Osteocyte (in vitro differentiated cells): ENCODE measurements at places on chromosomes 16 and 17.

GRCh38 chr17:1882836-1883235 lies 53.0 kb downstream of the RPA1 start:
- no peak for DNase-seq

DNA sequence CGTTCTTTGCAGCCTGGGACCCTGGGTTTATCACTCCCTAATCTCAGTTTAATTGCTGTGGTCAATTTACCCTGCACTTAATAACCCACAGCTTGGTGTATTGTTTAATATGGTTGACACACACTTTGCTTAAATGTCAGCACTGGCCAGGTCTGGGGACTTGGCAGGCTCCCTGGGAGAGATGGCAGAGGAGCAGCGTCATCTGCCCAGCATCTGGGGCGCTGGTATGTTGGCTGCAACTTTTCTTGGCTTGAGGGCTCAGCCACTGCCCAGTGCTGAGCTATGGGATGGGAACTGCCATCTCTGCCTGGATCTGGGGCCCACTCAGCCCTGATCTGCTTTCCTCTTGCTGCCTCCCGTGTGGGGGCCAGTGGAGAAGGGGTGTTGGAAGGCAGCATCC lies 115.7 kb upstream of the IRX3 start:
- DNase-seq = no peak

GRCh38 chr16:69741951-69742904 lies 12.5 kb downstream of the NOB1 start:
- DNase-seq = peak; percentile 93

DNA sequence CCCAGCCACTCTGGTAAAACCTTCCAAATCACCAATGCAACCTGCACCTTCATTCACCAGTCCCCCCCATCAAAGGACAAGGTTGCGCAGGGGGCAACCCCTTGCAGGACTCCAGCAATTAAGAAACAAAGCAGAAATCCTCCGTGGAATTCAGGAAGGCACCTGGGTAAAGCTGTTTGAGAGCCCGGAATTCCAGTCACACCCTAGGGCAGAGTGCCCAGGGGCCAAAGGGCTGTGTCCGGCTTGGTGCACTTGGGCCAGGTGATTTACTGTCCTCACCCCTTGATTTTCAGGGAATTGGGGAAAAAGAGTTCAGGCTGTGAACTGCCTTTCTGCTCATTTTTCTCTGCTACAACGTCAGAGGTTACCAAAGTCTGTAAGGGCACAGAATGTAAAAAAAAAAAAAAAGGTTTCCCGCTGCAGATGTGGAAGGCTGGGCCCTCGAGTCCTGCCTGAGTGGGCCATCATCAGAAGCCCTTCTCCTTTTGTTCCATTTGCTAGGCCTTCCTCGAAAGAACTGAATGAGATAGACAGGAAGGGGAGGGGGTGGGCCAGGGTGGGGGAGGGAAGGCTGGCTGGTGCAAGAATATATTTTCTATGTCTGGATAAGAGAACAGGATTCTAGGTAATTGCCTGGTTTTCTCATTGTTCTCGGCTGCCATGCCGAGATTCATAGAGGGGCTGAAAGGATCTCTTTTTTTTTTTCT lies 266.5 kb upstream of the PSMD7 start:
- DNase-seq = no peak

DNA sequence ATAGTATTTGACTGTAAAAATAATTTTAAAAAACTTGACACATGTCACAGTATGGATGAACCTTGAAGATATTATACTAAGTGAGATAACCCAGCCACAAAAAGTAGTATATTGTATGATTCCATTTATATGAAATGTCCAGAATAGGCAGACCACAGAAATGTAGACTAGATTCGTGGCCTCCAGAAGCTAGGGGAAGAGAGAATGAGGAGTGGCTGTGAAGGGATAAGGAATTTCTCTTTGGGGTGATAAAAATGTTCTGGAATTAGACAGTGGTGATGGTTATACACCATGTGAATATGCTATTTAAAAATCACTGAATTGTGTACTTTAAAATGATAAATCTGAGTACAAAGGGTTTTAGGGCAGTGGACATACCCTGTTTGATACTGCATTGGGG lies 253.1 kb upstream of the DYNLRB2 start:
- DNase-seq = no peak

DNA sequence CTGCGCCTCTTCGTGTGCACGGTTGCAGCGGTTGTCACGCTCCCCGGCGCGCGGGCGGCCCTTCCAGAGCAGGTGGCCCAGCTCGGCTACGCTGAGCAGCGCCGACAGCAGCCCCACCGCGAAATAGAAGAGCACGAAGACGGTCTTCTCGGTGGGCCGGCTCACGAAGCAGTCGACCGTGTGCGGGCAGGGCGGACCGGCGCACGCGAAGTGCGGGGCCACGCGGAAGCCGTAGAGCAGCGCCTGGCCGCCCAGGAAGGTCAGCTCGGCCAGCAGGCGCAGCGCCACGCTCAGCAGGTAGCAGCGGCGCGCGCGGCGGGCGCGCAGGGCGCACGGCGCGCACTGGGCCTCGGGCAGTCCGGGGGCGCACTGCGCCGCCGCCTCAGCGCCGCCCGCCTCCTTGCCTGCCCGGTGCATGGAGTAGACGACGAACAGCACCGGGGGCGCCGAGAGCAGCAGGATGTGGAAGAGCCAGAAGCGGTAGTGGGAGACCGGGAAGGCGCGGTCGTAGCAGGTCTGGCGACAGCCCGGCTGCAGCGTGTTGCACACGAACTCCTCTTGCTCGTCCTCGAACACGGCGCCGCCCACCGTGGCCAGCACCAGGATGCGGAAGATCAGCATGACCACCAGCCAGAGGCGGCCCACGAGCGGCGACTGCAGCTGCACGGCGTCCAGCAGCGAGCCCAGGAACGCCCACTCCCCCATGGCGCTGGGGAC lies 1.3 kb downstream of the GJD3 start:
- DNase-seq = no peak

DNA sequence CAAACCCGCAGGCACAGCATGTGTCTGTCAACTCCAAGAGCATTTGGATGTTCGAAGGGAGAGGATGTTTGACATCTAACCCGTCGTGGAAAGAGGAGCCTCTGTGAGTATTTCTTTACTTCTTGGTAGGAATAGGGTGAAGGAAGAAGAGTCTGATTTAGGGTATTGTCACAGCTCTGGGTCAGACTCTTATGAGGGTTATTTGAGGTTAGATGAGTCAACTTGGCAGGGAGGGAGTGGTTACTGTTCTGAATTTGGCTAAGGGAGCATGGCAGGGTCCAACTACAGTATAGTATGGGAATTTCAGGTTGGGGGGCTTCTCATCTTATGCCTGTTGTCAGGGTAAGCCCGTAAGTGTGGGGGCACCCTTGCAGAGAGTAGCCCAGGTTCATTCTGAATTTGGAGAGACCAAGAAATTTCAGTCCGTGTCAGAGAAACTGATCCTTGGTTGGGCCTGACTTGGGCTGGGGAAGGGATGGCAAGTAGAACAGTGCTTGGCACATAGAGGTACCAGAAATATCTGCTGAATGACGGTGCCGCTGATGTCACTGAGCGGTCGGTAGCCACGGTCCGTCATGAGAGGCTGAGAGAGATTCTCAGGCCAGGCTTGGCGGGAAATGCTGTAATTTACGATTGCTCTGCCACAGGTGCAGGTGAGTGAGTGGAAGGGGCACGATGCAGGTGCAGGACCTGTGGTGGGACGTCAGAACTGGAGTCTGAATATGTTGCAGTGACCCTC lies 43.2 kb downstream of the MYH3 start:
- no peak for DNase-seq

DNA sequence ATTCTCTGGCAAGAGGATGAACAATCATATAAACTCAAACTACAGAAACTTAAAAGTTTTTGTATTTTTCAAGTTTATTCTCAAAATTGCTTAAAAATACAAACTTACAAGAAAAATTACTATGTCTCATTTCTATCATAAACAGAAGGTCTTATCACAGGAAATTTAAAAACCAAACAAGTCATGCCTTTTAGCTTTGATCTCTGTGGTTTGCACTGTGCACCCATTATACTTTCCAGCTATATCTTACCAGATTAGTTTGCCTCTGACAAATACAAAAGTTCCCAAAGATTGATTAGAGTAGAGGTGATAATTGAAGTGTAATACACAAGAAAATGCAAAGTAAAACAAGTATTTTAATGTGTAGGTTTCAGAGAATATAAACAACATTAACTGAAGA lies 117.4 kb downstream of the MYO1D start:
- no peak for DNase-seq

DNA sequence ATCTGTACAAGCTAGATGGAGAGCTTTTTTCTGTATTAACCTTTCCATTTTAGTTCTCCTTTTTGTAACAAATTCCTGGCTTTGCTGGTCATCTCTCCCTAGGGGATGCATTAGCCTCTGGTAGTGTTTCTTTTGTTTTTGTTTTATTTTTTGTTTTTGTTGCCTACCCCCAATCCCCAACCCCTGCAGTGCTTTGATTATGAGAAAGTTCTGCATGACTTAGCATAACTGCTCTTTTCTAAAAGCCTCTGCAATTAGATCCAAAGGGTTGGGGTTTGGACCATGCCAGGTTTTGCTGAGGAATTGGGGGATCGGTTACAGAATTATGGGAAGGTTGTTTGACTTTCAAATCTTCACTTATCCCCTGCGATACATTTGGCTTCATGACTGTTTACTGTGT lies 98.2 kb downstream of the ADAMTS18 start:
- no peak for DNase-seq

DNA sequence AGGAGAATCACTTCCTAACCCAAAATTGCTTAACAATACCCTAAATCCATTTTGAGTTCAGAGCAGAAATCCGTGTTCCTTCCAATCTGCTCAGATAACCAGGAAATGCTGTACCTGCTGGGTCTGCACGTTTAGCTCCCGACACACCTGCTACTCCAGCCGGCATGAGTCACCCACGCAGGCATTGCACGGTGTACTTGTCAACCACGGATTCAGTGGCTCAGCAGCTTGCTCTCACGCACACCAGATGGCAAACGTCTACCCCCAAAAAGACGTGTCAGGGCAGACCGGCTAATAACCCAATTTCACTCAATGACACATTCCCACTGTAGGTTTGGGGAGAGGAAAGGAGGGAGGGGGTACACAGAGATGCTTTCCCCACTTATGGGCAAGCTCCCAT lies 468.1 kb downstream of the SOX9 start:
- DNase-seq = no peak

GRCh38 chr17:82023447-82024241 lies 539 bp downstream of the LRRC45 start:
- DNase-seq = no peak

- DNase-seq = no peak
These were observed 34.5 kb downstream of the ZDHHC7 start for GRCh38 chr16:84976644-84977400.

DNA sequence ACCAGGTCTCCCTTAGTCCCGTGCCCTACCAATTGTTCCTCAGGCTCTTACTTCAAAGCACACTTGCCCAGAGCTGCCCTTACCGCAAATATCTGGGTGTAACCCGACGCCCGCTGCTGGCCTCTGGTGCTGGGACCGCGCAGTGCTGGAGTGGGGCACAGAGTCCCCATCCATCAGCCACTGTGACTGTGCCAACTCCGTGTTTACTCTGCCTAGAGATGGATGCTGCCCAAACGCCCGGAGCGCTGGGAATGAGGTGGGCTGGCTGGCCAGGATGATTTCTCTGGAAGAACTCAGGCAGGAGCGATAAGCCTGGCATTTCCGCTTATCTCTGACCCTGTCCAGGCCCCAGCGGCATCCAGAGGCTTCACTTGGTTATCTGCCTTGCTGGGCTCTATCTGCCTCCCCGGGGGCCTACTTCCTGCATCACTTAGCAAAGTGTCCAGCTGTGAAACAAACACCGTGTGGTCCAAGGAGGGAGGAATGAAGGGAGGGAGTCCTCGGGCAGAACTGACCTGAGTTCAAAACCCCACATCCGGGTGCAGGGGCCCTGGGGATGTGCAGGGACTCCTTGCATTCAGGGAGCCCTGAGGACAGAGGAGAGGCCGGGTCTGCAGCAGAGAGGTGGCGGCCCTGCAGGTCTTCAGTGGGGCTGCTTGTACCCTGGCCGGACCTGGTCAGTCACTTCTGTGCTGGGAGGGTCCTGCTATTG lies 9.4 kb upstream of the MYLK3 start:
- DNase-seq = no peak

DNA sequence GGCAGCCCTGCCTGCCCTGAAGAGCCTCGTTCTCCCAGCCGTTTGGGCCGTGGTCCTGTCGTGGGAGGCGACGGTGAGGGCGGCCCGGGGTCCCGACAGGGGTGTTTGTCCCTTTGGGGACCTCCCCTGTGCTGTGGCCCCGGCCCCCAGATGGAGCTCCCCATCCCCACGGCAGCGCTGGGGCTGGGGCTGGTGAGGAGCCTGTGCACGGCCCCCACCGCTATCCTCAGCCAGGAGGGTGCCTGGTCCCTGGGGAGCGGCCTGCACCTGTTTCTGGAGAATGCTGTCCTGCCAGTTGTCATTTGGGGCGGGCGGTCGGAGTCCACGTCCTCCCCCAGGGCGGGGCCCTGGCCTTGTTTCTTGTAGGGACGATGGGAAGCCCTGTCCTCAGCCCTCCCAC lies 6.6 kb downstream of the CAPN15 start:
- no peak for DNase-seq

- DNase-seq = no peak
These were observed 13.0 kb downstream of the C16orf87 start for GRCh38 chr16:46817961-46818360.

GRCh38 chr16:46986438-46986837 lies 13.0 kb upstream of the DNAJA2 start:
- no peak for DNase-seq

- DNase-seq = no peak
These were observed 14.1 kb upstream of the ZFPM1 start for GRCh38 chr16:88439016-88439415.

DNA sequence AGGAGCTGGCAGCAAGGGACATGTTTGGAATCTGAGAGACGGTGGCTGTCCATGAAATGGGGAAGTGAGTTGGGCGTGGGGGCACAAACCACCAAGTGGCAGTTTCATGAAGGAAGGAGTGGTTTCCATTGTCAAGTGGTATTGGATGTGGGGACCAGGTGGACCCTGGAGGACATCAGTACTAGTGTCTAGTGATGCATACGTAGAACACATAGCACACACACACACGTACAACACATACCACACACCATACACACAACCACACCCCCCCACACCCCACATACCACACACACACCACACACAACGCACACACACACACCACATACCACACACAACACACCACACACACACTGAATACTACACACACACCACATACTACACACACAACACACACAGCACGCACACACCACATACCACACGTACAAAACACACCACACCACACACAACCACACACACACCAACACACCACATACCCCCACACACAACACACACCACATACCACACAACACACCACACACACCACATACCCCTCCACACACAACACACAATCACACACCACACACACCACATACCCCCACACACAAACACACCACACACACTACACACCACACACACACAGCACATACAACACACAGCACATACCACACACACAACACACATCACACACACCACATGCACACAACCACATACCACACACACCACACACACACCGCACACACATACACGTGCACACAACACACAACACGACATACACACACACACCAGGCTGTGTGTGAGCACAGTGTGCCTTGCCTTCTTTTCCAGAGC lies 41.1 kb upstream of the GSE1 start:
- no peak for DNase-seq

- DNase-seq = no peak
These were observed 126.9 kb downstream of the KIF2B start for GRCh38 chr17:53949473-53950090.

- DNase-seq = peak; percentile 76
These were observed 174.6 kb downstream of the WSCD1 start for GRCh38 chr17:6244796-6245195.
